Sigmoid colon (tissue), 7 donors: ENCODE measurements at places on chromosomes 16 and 17. TPM values are rescaled to one million over a fixed set of nuclear protein-coding genes. Genes with fewer than 3 reads are reported as not detected.

GRCh38 chr17:61678339-61678738 is 87.3 kb upstream of the NACA2 start:
- no peak for DNase-seq

DNA sequence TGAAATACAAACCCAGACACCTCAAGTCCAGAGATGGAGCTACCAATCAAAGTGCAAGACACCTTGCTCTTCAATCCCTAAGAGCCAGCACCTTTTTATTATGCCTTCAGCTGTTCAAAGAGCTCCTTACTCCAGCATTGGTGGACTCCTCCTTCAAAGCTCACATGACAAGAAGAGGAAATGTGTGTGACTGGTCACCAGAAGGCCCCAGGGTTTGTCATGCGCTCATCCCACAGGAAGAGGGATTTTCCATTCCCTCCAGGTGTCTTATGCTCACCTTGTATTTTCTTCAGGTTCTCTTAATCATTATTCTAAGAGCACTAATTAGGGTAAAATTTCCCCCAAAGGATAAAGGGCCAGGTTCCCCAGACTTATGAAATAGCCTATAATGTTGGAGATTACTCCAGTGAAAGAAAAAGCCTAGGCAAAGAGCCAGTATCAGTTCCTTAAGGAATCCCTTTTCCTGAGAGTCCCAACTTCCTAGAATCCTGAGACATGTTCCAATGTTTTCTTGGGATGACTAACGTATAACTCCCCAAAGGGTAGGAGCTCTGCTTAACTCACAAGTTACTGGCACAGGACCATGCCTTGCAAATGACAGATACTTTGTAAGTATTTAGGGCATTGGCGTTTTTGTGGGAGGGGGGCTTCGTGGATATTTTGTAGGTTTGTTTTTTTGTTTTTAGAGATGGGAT is 56.9 kb upstream of the SOX9 start:
- no peak for DNase-seq

- DNase-seq: no peak
These were observed 366.7 kb downstream of the KCNJ2 start for GRCh38 chr17:70535986-70536385.

- DNase-seq: no peak
These were observed 16.0 kb downstream of the CEP112 start for GRCh38 chr17:66175892-66176291.

GRCh38 chr16:57730771-57731730 is 4.5 kb upstream of the KATNB1 start:
- DNase-seq: no peak

Gene SBK1
- not detected for polyA plus RNA-seq
